ENCODE measurements at places on chromosomes 11 and 22. TPM values are rescaled to one million over a fixed set of nuclear protein-coding genes. Genes with fewer than 3 reads are reported as not detected.

- DNase-seq, result peak; percentile 20
Observed at GRCh38 chr11:58923300-58923788, 15.9 kb upstream of the GLYATL1 start.

Gene GPHA2
- not detected for total RNA-seq

Gene KIF18A
- 21.4 TPM for total RNA-seq

Gene TEX54
- not detected for total RNA-seq

DNA sequence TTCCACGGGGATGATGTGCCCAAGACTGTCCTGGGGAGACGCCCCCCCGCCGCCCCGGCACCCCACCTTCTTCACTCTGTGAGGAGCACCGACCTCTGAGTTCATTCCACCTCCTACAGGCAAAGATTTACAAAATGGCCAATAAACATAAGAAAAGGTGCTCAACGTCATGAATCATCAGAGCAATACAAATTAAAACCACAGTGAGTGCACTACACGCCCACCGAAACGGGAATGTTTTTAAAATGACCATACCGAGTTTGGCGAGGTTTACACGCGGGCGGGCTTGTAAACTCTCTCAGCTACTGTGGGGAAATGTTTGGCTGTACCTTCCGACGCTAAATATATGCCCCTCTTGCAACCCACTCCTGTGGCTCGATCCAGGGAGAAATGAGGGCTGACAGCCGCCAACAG lies 7.9 kb downstream of the NPTXR start:
- DNase-seq, result no peak

DNA sequence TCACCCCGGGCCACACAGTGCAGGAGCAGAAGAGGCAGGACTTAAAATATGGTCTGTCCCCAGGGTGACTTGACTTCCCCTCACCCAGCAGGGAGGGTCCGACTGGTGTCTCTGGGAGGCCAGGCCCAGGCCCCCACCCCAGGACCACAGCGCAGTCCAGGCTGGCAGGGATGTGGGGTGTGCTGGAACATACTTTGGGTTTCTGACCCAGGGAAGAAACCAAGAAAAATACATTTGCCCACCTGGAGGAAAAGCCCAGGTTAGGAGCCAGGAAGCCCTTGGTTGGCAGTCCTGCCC lies 5.2 kb downstream of the C1QTNF6 start:
- DNase-seq, result no peak

Gene PGA5
- total RNA-seq, result 1.5 TPM

DNA sequence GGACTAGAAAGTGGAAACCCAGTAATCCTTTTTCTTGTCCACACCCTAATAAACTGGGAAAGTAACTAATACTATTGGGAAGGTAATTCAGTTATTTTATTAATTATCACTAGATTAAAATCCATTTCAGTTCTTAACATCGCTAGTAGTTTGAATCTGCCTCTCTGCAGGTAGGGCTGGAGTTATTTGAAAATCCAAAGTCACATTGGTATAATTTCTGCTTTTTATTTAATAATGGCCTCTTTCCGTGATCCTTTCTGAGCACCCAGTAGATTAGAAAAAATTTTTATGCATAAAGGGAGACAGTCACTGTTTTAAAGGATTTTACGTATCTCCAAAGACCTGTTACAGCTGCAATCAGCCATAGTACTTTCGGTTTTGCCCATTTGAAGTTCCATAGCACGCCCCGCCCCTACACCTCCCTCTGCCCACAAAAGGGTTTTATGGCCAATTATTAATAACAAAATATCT lies 605 bp upstream of the COPB1 start:
- DNase-seq, result peak; percentile 48

- no peak for DNase-seq
Observed at GRCh38 chr11:131324921-131325570, 45.4 kb upstream of the NTM start.
